HCT116 (cell line): ENCODE measurements at places on chromosomes 11 and 22. TPM values are rescaled to one million over a fixed set of nuclear protein-coding genes. Genes with fewer than 3 reads are reported as not detected.

DNA sequence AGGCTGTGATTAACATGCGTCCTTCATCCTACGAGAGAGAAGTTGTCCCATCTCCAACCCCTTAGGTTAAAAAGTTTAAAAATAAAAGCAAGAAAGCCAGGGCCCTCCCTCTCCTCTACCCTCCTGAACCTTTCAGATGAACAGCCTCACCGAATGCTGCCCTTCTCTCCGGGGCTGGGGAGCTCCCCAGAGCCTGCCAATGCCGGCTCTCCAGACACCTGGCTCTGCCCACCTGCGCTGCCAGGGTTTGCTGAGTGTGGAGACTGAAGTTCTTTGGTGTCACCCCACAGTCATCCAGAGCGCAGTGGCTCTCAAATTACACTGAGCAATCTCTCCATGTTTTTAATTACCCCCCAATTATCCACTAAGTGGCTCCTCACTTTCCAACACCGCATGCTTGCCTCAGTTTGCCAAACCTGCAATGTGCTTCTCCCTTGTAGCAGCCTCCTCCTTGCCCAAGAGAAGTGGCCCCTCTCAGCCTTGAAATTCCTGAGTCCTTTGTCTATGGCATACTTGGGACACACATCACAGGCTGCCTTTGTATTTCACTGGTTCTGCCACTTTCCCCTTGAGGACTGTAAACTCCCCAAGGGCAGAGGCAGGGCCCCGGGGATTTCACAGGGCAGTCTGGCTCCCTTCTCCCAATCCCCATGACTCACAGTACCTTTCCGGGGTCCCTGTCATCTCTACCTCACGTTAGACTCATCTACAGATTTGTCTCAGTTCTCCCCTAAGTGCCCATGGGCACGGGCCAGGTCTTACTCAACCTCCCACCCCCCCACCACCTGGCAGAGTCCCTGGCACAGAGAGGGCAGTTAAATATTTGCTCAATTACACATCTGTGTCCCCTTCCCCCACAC is 2.0 kb downstream of the MYH9 start:
- H3K27me3 ChIP-seq: no peaks in the 10 kb centered on the region
- H3K4me3 ChIP-seq: peak overlapping the region; percentile 97
- H3K36me3 ChIP-seq: 0 out of 2 replicates have a peak, but pooled peaks cover 2% of the 10 kb centered on the region
- DNase-seq: no peak

- no peaks in the 10 kb centered on the region for H3K36me3 ChIP-seq
- H3K4me1 ChIP-seq: no peaks in the 10 kb centered on the region
- no peak overlapping the region for H3K4me3 ChIP-seq
- DNase-seq: no peak
These were observed 921.7 kb upstream of the API5 start for GRCh38 chr11:42390116-42390515.

DNA sequence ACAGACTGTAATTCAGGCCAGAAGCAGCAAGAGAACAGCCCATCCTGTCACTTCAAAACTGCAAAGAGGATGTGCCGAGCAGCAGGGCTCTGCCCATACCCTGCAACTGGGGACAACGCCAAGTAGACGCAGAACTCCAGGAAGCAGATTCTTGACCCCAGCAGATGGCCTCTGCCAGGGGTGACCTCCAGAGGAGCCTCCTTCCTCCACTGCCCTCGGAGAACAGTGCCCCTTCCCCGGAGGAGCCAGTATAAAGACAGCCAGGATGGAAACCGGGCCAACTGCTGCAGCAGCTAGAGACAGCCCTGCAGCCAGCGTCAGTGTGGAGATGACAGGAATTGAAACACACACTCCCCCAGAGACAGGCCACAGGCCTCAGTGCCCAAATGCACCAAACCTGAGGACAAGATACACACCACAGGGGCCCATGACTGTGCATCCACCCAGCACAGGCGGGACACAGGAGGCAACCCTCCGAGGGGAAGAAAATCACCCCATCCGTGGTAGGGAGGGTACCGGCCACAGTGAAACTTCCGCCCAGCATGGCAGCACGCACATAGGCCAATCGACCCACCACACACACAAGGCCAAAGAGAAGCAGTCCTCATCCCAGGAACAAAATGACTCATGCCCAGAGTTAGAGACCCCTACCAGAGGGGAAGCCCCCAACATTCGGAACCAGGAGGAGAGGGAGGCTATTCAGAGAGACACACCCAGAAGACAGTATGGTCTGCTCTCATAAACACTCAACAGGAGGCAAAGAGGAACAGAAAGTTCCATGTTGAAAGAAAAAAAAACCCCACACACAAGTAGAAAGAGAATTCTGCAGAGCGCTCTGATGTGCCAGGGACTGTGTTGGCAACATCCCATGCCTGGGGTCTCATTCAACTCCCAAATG is 5.6 kb downstream of the AHNAK start:
- no peak overlapping the region for H3K4me3 ChIP-seq
- no peaks in the 10 kb centered on the region for H3K27me3 ChIP-seq
- H3K27ac ChIP-seq: peak overlapping the region; percentile 24; the same call in 1 of the 2 replicates

DNA sequence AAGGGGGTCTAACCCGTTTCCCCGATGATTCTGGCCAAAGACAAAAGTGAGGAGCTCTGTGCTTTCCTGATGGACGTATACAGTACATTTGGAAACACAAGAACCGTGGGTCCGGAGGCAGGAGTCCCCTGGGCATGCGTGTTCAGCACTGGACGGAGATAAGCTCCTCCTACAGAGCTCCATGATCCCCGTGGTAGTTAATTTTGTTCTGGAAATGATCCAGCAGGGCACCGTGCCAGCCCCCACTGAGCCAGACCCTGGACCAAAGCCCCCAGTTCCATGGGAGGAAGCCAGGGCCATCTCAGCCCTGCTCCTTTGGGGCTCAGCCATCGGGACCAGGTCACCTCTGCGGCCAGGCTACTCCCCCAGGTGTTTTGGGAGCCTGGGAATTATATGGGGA is 83.3 kb downstream of the TRMU start:
- no peak for DNase-seq
- H3K36me3 ChIP-seq: no peaks in the 10 kb centered on the region
- no peaks in the 10 kb centered on the region for H3K4me1 ChIP-seq
- H3K27ac ChIP-seq: no peak overlapping the region
- H3K27me3 ChIP-seq: no peaks in the 10 kb centered on the region

GRCh38 chr11:61860054-61860903 is 31.1 kb downstream of the FADS3 start:
- H3K36me3 ChIP-seq: no peaks in the 10 kb centered on the region
- H3K4me1 ChIP-seq: peaks cover 11% of the 10 kb centered on the region
- peak overlapping the region; percentile 43; the same call in 1 of the 2 replicates for H3K27ac ChIP-seq
- peak overlapping the region; percentile 43 for H3K4me3 ChIP-seq
- H3K27me3 ChIP-seq: no peaks in the 10 kb centered on the region

- H3K36me3 ChIP-seq: peaks cover 2% of the 10 kb centered on the region; the same call in 1 of the 2 replicates
- no peak for DNase-seq
- no peaks in the 10 kb centered on the region for H3K27me3 ChIP-seq
- H3K27ac ChIP-seq: peak overlapping the region; percentile 100; the same call in 1 of the 2 replicates
- H3K4me3 ChIP-seq: no peak overlapping the region
These were observed 6.6 kb downstream of the NEAT1 start for GRCh38 chr11:65429068-65429681.

GRCh38 chr11:63635762-63636465 is 21.7 kb upstream of the PLAAT3 start:
- H3K4me3 ChIP-seq: no peak overlapping the region
- no peak overlapping the region for H3K27ac ChIP-seq
- no peaks in the 10 kb centered on the region for H3K27me3 ChIP-seq
- H3K36me3 ChIP-seq: peaks cover 18% of the 10 kb centered on the region; the same call in 1 of the 2 replicates
- H3K4me1 ChIP-seq: no peaks in the 10 kb centered on the region

DNA sequence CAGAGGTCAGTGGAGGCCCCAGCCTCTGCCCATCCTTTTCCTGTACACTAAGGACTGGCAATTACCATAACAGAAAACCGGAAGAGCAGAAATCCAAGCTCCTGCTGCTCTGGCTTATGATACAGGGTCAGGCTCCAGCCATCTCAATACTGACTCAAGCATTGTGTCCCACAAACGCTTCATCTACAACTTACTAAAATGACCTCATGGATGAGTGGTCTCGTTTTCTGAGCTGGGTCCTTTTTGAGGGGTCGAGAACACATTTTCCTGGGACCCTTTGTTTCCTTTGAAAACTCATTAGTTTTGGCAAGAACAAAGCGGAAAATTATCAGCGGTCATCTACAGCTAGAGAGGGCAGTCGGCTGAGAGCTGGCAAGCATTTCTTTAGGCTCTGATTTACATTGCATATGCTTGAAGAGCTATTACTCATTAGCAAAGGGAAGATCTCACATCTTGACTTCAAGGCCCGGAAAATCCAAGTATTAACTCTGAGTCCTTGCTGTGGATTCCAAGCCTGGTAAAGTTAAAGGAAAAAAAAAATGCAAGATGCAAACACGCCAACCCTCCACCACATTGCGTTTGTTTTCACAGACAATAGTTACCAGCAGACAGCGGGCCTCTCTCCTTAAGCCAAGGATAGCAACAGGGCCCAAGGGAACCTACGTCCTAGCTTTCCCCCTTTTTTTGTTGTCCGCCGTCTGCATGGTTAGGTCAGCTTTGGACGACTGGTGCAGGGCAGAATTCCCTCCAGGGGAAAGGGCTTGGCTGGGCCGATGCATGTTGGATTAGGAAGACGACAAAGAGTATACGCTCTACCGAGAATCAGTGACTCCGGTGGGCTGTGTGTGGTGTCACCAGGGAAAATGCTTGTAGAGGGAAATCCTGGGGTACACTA is 1.8 kb downstream of the TESMIN start:
- no peak overlapping the region for H3K4me3 ChIP-seq
- no peak overlapping the region; the same call in 1 of the 2 replicates for H3K27ac ChIP-seq
- H3K36me3 ChIP-seq: peaks cover 11% of the 10 kb centered on the region
- peaks cover 3% of the 10 kb centered on the region; the same call in 1 of the 2 replicates for H3K4me1 ChIP-seq
- no peak for DNase-seq
- no peaks in the 10 kb centered on the region for H3K27me3 ChIP-seq

GRCh38 chr22:46612904-46613605 is 7.1 kb upstream of the GRAMD4 start:
- no peaks in the 10 kb centered on the region for H3K36me3 ChIP-seq
- H3K4me1 ChIP-seq: no peaks in the 10 kb centered on the region
- H3K27ac ChIP-seq: no peak overlapping the region
- no peaks in the 10 kb centered on the region for H3K27me3 ChIP-seq
- no peak overlapping the region for H3K4me3 ChIP-seq
- DNase-seq: no peak

DNA sequence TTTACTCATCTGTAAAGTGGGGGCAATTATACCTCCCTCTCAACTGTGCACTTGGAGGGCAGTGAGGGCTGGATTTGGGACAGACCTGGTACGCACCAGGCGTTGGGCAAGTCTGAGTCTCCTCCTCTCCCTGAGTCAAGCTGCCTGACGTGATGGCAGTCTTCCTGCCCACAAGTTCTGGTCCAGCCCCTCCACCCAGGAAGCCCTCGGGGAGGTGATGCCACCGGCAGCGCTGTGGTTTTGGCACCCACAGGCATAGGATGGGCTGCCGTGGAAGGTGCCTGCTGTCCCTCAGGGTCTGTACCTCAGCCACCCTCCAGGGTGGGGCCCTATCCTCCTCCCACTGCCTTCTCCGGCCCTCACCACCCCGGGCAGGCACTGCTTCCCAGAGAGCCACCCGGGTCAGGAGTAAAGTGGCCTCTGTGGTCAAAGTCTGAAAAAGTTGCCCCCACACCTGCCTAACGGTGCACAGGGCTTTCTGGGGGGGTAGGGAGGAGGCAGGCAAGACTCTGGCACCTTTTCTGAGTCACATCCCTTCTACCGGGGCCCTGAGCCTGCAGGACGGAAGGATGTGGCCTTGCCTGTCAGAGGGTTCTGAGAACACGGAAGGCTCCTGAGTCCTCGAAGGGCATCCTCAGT is 6.5 kb upstream of the APOBEC3H start:
- no peaks in the 10 kb centered on the region for H3K27me3 ChIP-seq
- H3K27ac ChIP-seq: no peak overlapping the region
- no peak overlapping the region for H3K4me3 ChIP-seq

- no peaks in the 10 kb centered on the region for H3K36me3 ChIP-seq
- H3K4me3 ChIP-seq: no peak overlapping the region
- no peak for DNase-seq
- no peaks in the 10 kb centered on the region for H3K27me3 ChIP-seq
- H3K4me1 ChIP-seq: no peaks in the 10 kb centered on the region
- H3K27ac ChIP-seq: no peak overlapping the region
These were observed 1036.0 kb downstream of the OPCML start for GRCh38 chr11:132496341-132496740.

- no peaks in the 10 kb centered on the region for H3K36me3 ChIP-seq
- H3K4me3 ChIP-seq: no peak overlapping the region
These were observed 4.9 kb downstream of the SCGB1C1 start for GRCh38 chr11:197741-198235.

GRCh38 chr11:98710986-98711385 is 309.8 kb upstream of the CNTN5 start:
- H3K36me3 ChIP-seq: no peaks in the 10 kb centered on the region
- no peak for DNase-seq
- H3K27ac ChIP-seq: no peak overlapping the region
- no peaks in the 10 kb centered on the region for H3K4me1 ChIP-seq

DNA sequence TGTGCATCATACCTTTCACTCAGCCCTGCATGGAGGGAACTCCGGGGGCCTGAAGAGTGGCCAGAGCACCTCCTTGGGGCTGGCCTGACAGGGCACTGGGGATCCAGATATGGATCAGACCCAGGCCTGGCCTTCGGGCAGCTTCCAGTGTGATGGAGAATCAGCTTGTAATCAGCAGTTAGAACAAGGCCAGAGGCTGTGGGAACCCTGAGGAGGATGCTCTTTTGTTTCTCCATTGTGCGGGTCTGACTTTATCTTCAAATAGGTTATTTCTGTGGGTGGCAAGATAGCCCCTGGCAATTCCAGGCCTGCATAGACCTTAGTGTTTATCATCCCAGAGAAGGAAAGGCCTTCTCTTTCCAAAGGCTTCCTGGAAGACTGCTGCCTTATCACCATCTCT is 12.3 kb downstream of the DGAT2 start:
- H3K4me1 ChIP-seq: no peaks in the 10 kb centered on the region
- no peak overlapping the region for H3K4me3 ChIP-seq
- H3K27ac ChIP-seq: no peak overlapping the region
- no peak for DNase-seq
- no peaks in the 10 kb centered on the region for H3K27me3 ChIP-seq

DNA sequence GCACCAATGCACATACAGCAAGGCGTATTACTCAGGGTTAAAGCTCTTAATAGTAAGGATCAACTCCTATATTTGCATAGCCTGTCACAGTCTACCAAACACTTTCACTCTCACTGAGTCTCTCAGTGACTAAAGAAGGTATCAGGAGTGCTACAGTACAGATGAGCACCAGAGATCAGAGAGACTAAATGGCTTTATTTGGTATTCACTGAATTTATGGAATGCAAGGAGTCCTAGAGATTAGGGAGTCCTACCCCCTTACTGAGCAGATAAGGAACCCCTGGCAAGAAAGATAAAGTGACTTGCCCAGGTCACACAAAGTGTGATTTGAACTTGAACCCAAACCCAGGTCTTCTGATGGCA is 396.4 kb upstream of the CCDC90B start:
- H3K36me3 ChIP-seq: no peaks in the 10 kb centered on the region
- no peak for DNase-seq

Gene OR11H1
- not detected for total RNA-seq

Gene KRTAP5-8
- total RNA-seq: not detected

Gene SLCO2B1
- 0.81 TPM for total RNA-seq

Gene GRK3
- 14.6 TPM for total RNA-seq

Gene XKR3
- not detected for total RNA-seq
